Epithelial cell of prostate (primary cell): ENCODE measurements at places on chromosomes 2 and 18.

- DNase-seq: no peak
These were observed 105.4 kb upstream of the LCLAT1 start for GRCh38 chr2:30341500-30342267.

DNA sequence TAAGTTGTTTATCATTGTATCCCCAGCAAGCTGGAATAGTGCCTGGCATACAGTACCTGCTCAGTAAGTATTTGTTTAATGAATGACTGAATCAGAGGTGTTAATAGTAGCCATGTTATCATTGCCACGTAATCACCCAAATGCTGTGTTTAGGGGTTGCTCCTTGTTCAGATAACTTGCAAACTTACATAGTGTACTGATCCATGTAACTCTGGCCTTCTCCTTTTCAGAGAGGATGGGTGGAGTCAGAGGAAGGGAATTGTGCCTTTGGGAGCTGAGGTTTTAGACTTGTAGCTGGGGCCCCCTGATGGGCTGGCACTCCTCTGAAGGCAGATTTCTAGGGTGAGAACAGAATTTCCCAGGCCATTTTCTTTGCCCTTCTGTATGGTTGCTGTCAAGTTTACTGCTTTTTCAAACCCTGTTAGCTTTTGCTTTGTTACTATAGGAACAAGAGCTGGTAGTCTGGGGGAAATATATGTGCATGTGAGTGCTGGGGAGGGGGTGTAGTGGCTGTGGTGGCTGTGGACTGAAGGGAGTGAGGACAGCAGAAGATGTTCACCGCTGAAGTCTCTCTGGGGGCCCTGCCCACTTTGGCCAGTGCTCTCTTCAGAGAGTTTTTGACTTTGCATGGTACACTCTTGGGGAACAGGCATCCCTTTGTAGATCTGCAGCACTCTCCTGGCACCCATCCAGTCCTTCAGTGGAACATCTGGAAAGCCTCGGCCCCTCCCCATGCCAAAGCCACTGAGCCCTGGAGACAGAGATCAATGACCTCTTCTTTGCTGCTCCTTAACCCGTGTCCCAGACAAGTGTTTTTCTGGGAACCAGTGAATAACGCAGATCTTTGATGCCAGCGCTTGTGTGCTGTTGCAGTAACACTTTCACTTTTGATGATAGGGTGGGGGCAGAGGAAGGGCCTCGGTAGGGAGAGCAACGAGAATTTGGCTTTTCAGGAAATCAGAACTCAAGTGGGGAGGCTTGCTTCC is 209.0 kb downstream of the PRKCE start:
- DNase-seq: no peak

- DNase-seq: no peak
These were observed 134.2 kb downstream of the LAMA1 start for GRCh38 chr18:6983366-6983765.

DNA sequence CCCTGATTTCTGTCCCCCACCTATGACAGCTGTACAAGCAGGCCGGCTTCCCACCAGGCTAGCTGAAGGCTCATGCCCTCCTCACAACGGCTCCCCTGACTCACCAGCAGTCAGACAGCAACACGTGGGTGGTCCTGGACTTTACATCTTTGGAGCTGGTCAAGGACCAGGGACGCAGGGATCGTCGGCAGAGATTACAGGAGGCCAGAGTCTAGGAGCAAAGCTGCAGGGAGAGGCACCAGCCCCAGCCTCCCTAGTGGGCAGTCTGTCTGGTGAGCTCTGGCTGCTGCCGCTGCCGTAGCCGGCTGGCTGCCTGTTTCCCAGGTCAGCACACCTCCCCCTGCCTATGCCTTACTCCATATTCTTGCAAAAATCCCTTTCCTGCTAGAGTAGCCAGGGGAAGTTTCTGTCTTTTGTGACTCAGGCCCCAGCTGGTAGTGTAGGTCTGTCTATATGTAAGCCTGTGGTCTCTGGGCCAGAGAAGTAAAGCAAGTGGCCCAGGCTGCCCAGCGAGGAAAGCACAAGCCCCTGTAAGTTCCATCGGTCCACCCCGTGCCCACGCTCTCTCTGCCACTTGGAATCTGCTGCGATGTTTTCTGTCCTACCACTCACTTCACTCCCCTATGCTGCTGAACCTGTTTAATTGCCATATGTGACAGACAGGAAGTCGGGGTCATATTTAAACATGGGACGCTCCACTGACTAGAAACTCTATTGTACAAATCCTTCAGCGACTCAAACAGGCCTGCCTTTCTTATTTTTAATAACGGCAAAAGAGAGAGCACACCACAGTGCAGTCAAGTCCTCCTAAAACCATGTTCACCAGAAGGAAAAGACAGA is 2.4 kb upstream of the ARHGEF4 start:
- DNase-seq: no peak

GRCh38 chr2:212727751-212728150 is 189.1 kb upstream of the ERBB4 start:
- no peak for DNase-seq

DNA sequence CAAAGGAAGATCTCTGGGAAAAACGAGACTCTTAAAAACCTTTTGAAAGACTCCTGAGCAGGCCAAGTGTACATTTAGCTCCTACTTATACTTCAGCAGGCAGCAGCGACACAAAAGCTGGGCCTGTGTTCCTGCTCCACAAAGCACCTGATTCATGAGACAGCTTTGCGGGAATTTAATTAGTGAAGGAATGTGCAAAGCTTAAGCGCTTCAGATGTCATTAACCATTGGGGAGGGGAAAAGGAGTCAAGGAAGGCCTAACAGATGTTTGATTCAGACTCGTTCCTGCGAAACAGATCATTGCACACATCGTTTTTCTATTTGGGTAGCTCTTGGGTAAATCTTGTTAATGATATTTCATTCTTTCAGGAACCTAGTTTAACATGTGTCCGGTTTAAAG is 125.9 kb downstream of the MAIP1 start:
- DNase-seq: no peak

GRCh38 chr2:149050188-149050587 is 11.7 kb downstream of the LYPD6B start:
- DNase-seq: no peak

DNA sequence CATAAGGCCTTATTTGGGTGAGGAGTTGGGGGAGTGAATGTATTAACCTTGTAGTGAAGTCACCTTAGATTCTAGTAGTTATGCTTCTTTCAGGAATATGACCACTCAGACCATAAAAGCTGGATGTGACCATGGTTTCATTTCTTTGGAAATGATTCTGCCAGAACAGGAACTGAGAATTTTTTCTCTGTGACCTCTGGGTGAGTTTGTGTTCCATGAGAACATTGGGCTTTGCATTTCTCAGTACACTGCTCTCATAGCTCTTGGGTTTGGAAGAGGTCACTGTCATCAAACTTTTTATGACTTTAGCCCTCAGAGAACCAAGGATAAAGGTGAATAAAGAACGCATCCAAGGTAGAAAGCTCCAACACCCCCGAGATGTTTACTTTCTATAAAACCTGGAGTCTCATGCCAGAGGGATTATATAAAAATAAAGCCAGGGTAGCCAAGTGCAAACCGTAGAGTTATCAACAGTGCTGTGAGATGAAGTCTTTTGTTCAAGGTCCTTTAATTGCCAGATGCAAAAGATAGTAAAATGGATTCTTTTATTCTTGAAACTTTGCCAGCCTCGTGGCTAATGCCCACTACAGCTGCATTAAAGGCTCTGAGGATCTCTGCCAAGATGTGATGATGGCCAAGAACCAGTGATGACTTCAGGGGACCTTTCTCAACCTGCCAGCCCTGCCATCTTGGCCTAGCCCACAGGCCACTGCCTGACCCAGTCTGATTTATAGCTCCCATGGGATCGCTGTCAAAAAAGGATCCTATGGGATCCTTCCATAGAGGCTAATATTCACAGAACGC is 27.8 kb upstream of the MAT2A start:
- no peak for DNase-seq

DNA sequence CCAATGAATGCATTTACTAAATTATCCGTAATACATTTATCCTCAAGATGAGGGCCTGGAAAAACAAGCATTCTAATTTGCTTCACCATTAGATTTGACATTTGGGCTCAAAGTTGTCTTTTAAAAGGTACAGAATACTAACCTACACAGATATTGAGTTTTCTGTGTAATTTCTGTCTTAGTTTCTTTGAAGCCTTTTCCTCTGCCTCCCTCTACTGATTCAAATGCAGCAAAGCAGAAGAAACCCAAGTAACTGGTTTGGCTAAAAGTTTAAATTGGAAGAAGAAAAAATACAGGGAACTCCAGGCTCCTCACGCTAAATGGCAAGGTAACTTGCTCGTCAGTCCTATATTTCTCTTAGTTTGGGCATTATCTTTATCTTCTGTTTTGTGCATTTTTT is 53.3 kb upstream of the SLC5A7 start:
- DNase-seq: no peak

DNA sequence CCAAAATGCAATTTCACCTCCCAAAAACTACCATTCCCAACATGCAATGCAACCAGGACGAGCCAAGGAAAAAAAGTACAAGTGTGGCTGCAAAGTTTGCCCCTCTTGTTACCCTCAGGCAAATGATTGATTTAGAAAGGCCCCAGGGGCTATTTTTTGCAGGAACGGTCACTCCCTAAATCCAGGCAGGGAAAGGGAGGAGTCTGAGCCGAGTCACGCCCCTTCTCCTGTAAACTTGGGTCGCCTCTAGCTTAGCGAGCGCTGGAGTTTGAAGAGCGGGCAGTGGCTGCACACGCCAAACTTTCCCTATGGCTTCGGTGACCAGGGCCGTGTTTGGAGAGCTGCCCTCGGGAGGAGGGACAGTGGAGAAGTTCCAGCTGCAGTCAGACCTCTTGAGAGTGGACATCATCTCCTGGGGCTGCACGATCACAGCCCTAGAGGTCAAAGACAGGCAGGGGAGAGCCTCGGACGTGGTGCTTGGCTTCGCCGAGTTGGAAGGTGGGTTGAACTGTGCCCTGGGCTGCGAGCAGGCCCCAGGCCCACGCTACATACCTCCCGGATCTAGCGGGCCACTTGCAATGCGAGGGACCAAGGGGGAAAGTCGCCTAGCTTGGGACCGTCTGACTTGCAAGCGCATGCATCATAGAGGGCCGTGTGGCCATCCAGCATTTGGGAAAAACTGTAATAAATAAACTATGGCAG is at the start of gene GALM:
Gene GALM (plus strand): TSS at position 261 of the 702 bp plus-strand sequence. CDS start 48 bp downstream, at position 309.
- DNase-seq: no peak

GRCh38 chr2:182866461-182867406 is at the start of gene FRZB:
TSS of gene FRZB (minus strand) at chr2:182866637. CDS start at chr2:182866552, 85 bp downstream.
- DNase-seq: no peak

- DNase-seq: no peak
These were observed 2.4 kb upstream of the HOXD8 start for GRCh38 chr2:176126929-176127773.

GRCh38 chr18:22939649-22940048 is 6.5 kb downstream of the RBBP8 start:
- no peak for DNase-seq

DNA sequence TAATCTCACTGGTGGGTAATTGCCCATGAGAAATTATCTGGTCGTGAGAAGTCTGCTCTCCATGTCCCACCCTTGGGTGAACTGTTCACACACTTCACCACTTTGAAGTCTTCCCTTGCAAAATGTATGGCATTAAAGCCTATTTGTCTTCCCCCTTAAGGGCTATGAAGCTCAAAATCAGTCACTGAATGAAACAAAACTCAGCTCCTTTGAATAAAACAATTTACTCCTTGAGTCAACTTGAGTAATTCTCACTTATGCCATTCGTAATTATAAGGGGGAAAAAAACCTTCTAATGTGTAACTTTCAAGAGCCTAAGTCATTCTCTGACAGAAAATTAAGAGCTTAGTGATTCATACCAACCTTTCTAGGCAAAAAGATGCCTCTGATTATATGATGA is 48.8 kb upstream of the REL start:
- DNase-seq: no peak

- no peak for DNase-seq
These were observed 101.0 kb upstream of the SIX3 start for GRCh38 chr2:44840503-44840850.

- no peak for DNase-seq
These were observed 152.8 kb downstream of the FHOD3 start for GRCh38 chr18:36450264-36450663.

DNA sequence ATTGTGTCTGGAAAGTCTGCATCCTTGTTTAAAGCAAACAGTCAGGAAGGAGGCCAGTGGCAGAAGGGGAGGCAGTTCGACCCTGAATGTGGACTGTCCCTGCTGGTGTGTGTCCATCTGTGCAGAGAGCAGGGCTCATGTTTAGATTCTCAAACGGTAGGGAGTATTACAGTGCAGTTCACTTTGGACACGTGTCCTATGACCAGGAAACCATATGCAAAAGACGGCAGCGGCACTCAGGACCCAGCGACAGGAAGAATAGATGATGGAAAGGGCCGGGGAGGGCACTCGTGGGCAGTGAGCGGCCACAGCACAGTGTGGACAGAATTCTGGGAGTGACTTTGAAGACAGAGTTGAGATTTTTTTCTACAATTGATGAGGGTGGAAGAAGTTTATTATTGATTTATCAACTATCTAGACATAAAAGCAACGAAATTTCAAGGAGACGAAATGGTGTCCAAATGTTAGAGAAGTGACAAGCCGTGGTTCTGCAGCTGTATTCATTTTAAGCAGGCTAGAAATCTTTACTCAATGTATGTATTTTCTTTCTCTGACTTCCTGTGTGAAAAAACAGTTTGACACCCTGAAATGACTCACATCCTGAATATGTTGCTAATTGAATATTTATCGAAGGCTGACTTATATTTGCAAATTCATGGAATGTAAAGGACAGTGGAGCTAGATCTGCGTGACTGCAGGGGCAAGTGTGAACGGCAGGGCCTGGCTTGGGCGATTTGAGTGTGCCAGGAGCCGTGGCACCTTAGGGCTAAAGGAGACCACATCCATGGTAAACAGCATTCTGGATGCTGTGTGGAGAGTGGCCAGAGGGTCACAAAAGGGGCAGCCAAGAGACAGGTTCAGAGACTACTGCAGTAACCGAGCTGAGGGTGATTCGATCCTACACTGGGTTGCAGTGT is 214.2 kb downstream of the PTGR3 start:
- DNase-seq: no peak

DNA sequence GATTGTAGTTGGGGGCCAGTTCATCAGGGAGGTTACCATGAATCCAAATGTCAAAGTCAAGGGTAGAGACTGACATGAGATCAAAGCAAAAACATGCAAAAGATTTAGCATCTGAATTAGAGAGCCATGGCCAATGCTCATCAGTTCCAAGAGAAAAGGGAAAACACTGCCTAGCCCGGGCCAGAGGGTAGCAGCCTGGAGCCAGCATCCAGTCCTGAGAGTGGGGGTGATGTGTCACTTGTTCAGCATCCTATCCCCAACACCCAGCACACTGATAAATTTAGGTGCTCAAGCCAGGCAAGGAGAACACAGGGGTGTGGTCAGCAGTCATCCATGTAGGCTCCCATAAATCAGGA is 76.9 kb upstream of the PPP1CB start:
- no peak for DNase-seq
